A549 treated with dexamethasone at 1 μM for 4 hours (cell line): ENCODE measurements at places on chromosomes 6 and 20. TPM values are rescaled to one million over a fixed set of nuclear protein-coding genes. Genes with fewer than 3 reads are reported as not detected.

LTB gene
- 0.20 to 0.46 TPM (median 0.32 TPM) in 5 replicates for total RNA-seq

HTR1E gene
- total RNA-seq, result not detected in 5 replicates

RRAGD gene
- 3.6 to 5.6 TPM (median 4.5 TPM) in 5 replicates for total RNA-seq

F13A1 gene
- total RNA-seq, result 0.12 TPM in 1 of 5 replicates, not detected in the others

SLC17A9 gene
- 0.04 to 0.18 TPM (median 0.08 TPM) in 5 replicates for total RNA-seq

C20orf96 gene
- 9.5 to 10.7 TPM (median 10.1 TPM) in 5 replicates for total RNA-seq

INSM1 gene
- total RNA-seq, result not detected in 5 replicates

RIPPLY2 gene
- 0.31 to 0.49 TPM (median 0.39 TPM) in 4 of 5 replicates, not detected in the other for total RNA-seq

BPIFB1 gene
- total RNA-seq, result 0.06 to 0.16 TPM (median 0.15 TPM) in 3 of 5 replicates, not detected in the others

DSN1 gene
- 21.5 to 26.0 TPM (median 24.1 TPM) in 5 replicates for total RNA-seq

PCIF1 gene
- total RNA-seq, result 24.6 to 32.6 TPM (median 31.8 TPM) in 5 replicates

CLPSL2 gene
- 0.61 to 1.1 TPM (median 0.94 TPM) in 5 replicates for total RNA-seq

VSX1 gene
- 0.69 to 1.3 TPM (median 0.88 TPM) in 5 replicates for total RNA-seq

ECT2L gene
- not detected in 5 replicates for total RNA-seq

CLIC5 gene
- 0.04 TPM in 1 of 5 replicates, not detected in the others for total RNA-seq

SNX21 gene
- total RNA-seq, result 7.7 to 11.6 TPM (median 9.4 TPM) in 5 replicates

C20orf141 gene
- total RNA-seq, result 0.33 to 0.43 TPM (median 0.39 TPM) in 3 of 5 replicates, not detected in the others

OR2J1 gene
- total RNA-seq, result not detected in 5 replicates

SLC44A4 gene
- total RNA-seq, result 0.04 to 0.06 TPM in 2 of 5 replicates, not detected in the others

UBD gene
- 0.27 to 0.65 TPM (median 0.61 TPM) in 5 replicates for total RNA-seq

HLA-A gene
- total RNA-seq, result 120 to 143 TPM (median 135 TPM) in 5 replicates

DYNLT2 gene
- 0.43 to 0.62 TPM (median 0.56 TPM) in 5 replicates for total RNA-seq

GSTA2 gene
- not detected in 5 replicates for total RNA-seq

MYCT1 gene
- total RNA-seq, result 0.09 TPM in 1 of 5 replicates, not detected in the others

PSORS1C1 gene
- 4.4 to 6.7 TPM (median 6.1 TPM) in 5 replicates for total RNA-seq
